T-cell (primary cell): ENCODE measurements at places on chromosomes 5 and 9. TPM values are rescaled to one million over a fixed set of nuclear protein-coding genes. Genes with fewer than 3 reads are reported as not detected.

The GPR151 gene
- not detected for total RNA-seq

The IFNA2 gene
- total RNA-seq = not detected

The CDO1 gene
- not detected for total RNA-seq

DNA sequence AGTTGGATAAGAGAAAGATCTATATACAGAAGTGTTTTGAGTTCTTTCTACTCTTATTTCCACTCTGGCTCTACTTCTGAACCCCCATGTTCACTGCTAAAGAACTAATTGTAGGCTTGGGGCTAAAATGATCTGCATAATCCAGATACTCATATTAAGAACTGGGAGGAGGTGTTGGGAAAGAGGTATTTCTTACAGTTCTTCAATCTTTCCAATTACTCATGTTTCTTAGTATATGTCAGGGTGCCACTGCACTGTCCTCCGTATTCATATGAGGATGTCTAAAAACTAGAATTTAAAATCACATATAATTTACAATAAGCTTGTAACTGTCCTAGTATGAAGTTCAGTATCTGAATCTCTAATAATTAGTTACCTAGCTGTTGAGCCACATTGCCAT is 12.7 kb downstream of the NIPBL start:
- H3K27me3 ChIP-seq = no peaks in the 10 kb centered on the region
- H3K27ac ChIP-seq = no peak overlapping the region
- no peak for DNase-seq
- no peak overlapping the region for H3K4me3 ChIP-seq
- H3K4me1 ChIP-seq = peaks cover 14% of the 10 kb centered on the region

GRCh38 chr5:116091416-116091815 is 6.6 kb downstream of the COMMD10 start:
- H3K4me1 ChIP-seq = no peaks in the 10 kb centered on the region
- H3K36me3 ChIP-seq = no peaks in the 10 kb centered on the region
- no peaks in the 10 kb centered on the region for H3K27me3 ChIP-seq
- no peak for DNase-seq
- H3K4me3 ChIP-seq = no peak overlapping the region

GRCh38 chr9:7293091-7293490 is 506.5 kb downstream of the DMAC1 start:
- H3K4me1 ChIP-seq = no peaks in the 10 kb centered on the region
- no peak overlapping the region for H3K27ac ChIP-seq
- no peak overlapping the region for H3K4me3 ChIP-seq
